ENCODE measurements at places on chromosomes 1 and 21.

DNA sequence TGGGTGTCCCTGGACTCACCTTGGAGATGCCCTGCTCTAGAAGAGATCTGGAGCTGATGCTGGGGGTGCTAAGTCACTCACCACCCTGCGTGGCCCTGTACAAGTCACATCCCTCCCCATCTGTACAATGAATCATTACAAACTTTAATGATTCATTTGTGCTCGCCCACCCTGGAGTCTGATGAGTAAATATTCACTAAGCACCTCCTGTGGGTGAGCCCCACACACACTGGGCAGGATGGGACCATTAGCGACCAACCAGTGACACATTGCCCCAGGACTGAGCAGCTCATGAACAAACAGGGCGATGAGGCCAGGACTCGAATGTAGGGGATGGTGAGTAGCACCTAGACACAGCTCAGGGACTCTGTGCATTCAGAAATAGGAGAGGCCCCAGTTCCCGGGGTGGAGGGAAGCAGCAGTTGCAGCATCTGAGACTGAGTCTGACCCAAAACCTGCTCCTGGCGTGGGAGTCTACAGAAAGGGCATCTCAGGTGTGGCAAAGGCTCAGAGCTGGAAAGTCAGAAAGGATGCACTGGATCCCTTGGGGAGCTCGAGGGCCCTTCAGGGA lies 18.1 kb upstream of the PDZK1IP1 start:
- no peak for DNase-seq

GRCh38 chr1:80633947-80634706 lies 1166.6 kb upstream of the ADGRL2 start:
- DNase-seq: no peak

- no peak for DNase-seq
These were observed 25.4 kb downstream of the GNAI3 start for GRCh38 chr1:109573785-109574184.

- DNase-seq: peak; percentile 16
These were observed 2.3 kb upstream of the HMGCS2 start for GRCh38 chr1:119771016-119771415.

DNA sequence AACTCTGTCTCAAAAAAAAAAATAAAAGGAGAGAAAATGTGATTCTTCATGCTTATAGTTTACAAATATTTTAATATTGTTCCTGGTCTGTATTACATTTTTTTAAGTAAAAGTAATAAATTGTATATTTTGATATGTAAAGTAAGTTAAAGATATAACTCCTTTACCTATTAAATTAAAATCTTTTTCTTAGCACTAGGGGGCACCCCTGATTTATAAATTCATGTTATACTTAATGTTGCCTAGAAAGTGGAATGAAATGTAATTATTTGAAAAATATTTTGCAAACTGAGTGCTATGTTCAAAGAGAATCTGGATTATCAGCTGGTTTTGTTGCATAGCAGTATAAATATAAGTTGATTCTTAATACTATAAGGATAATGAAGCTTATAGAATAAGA lies 49.2 kb downstream of the RALGPS2 start:
- peak; percentile 34 for DNase-seq

DNA sequence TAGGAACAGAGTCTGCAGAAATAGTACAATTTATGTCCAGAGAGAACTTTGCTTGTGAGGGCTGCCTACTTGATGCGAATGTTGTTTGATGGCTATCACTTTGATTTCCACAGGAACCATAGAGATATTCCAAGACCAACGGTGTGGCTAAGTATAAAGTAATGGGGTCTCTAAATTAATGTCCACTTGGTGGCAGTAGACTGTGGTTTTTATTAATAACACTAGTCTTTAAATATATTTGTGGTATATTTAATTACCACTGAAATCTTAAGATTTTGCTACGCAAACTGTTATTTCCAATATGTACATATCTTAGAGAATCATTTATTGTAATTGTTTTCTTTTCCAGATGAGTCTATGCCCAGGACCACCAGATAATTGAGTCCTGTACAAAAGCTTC lies 647.9 kb downstream of the PLA2G4A start:
- DNase-seq: no peak

DNA sequence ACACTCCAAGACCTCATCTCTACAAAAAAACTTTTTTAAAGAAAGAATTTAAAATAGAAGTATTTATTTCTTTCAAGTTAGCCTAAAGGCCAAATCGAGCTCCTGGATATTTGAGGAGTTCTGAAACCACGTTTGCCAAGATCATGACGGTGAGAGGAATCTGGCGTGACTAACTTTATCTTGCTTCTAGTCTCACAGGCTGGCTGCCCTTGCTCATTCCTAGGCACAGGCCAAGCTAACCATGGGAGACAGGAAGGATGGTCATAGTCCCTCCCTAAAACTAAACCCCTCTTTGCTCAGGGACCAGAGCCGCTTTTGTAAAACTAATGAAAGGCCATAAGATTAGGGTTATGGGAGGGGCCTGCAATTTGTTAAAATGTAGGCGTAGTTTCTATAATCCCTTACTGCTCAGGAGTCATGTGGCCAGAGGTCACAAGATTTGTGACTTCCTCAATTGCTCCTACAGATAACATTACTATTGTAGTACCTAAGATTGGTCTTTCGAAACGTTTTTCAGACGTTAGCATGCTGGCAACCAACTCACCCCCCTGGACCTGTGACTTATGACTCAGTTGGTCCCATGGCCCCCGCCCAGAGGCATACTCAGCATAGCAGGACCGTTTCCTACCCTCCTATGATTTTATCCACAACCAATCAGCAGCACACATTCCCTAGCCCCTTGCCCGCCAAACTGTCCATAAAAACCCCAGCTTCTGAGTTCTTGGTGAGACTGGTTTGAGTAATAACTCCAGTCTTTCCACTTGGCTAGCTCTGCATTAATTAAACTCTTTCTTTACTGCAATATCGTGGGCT lies 425.0 kb downstream of the SMYD3 start:
- no peak for DNase-seq

- no peak for DNase-seq
These were observed 44.9 kb upstream of the USP24 start for GRCh38 chr1:55259911-55260609.

- no peak for DNase-seq
These were observed 12.3 kb upstream of the LDLRAP1 start for GRCh38 chr1:25531082-25531461.

DNA sequence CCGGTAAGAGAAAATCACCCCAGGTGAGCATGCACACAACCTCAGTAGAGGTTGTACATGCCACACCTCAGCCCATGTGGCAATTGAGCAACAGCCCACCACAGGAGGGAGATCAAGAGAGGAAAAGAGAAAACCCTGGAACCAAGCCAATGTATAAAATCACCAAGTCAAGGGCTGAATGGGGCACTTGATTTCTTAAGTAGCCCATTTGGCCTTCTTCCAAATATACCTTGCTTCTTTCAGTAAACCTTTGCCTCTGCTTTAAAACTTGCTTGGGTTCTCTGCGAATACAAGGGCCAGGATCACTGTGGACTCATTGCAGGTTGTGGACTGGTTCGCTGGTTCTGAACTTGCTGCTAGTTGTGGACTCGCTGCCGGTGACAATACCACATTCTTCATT lies 1814.0 kb downstream of the PLA2G4A start:
- no peak for DNase-seq

- DNase-seq: no peak
These were observed 352.5 kb upstream of the VAMP3 start for GRCh38 chr1:7418442-7419080.

GRCh38 chr21:41801321-41802197 lies 34.7 kb upstream of the RIPK4 start:
- no peak for DNase-seq

DNA sequence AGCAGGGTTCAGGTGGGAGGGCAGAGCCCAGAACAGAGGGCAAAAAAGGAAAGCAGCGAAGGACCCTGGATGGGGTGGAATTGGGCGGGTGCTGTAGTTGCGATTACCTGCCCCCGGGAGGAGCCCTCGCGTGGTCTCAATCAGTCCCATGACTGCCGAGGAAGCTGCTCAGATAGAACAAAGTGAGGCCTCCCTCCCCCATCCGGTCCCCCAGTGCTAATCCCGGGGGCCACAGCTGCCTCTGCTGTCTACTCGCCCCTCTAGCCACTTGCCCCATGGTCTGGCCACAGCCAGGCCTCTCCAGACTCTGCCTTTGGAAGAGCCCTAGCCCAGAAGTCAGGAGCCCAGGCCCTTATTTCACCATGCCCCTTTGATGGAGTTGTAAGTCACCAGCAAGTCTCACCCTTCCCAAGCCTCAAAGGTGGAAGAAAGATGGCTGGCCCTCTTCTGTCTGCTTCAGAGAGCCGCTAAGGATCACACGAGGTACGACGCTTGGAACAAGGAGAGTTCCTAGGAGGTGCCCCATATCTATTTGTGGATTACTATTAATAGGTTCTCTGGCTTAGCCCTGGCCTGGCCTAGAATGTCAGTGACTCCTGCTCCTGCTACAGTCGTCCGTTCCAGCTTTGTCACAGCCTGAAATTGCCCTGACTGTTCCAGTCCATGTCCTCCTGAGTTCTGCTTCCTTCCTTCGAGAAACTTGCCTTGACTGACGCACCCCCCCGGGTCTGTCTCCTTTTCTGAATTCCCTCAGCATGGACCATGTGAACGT lies 16.4 kb downstream of the ECHDC2 start:
- DNase-seq: peak; percentile 25

GRCh38 chr1:56444960-56445646 lies 134.3 kb downstream of the PLPP3 start:
- no peak for DNase-seq

DNA sequence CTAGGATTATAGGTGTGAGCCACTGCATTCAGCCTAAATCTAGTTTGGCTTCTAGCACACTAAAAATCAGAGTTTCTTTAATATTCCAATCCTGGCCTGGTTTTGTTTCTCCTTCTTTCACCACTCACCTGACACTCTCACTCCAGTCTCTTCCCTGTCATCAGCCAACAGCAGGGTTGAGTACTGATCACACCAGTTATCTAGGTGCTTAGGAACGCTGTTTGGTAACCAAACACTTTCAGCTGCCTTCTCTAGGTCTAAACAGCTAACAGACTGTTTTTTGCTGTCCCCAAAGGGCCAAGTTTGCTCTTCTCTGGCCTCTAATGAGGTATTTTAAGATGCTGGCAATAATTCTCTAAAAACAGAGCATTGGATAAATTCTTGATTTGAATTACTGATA lies 17.7 kb upstream of the FRRS1 start:
- no peak for DNase-seq

- DNase-seq: peak; percentile 20
These were observed 1.1 kb downstream of the SERBP1 start for GRCh38 chr1:67429011-67429527.

DNA sequence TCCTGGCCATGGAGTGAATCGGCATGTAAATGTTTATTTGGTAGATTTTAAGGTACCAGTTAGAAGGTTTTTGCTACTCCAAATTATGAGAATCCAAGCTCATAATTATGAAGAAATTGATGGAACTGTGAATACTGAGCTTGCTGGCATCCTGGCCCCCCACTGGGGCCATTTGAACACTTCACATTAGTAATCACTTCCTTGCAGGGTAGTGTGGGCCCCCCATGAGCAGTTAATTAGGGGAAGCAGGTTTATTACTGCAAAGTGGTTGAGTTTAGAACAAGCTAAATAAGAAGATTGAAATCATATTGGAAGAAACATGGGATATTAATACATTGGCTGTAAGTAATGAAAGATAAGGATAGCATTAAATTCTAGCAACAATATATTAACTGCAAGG lies 86.7 kb downstream of the S1PR1 start:
- DNase-seq: no peak

GRCh38 chr21:26447932-26448475 lies 125.1 kb downstream of the CYYR1 start:
- DNase-seq: peak; percentile 55

GRCh38 chr1:94955767-94956632 lies 29.1 kb upstream of the CNN3 start:
- DNase-seq: no peak

DNA sequence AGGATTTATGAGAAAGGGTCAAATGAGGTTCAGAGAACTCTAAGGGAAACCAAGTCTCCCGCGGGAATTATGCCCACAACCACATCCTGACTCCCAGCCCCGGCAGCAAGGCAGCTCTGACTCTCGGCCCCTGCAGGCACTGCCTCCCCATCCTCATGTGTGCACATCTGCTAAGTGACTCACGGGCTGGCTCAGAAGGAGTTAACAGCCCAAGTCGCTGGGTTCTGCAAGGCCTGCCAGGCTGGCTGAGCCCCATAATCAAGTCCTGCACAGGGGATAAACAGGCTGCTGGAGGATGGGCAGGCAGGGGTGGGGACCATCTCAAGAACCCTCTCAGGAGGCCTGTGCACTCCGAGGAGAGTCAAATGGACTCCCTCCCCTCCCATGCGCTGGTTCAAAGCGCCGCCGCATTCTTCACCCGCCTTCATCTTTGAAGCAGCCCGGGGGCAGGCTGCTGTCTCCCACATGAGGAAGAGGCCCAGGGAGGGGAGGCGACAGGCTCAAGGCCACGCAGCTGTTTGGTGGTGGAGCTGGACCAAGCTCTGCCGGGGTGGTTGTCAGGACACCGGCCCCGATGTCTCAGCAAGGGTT lies 344.3 kb downstream of the MATN1 start:
- peak; percentile 95 for DNase-seq

GRCh38 chr1:30764939-30765555 lies 7.5 kb upstream of the LAPTM5 start:
- no peak for DNase-seq

DNA sequence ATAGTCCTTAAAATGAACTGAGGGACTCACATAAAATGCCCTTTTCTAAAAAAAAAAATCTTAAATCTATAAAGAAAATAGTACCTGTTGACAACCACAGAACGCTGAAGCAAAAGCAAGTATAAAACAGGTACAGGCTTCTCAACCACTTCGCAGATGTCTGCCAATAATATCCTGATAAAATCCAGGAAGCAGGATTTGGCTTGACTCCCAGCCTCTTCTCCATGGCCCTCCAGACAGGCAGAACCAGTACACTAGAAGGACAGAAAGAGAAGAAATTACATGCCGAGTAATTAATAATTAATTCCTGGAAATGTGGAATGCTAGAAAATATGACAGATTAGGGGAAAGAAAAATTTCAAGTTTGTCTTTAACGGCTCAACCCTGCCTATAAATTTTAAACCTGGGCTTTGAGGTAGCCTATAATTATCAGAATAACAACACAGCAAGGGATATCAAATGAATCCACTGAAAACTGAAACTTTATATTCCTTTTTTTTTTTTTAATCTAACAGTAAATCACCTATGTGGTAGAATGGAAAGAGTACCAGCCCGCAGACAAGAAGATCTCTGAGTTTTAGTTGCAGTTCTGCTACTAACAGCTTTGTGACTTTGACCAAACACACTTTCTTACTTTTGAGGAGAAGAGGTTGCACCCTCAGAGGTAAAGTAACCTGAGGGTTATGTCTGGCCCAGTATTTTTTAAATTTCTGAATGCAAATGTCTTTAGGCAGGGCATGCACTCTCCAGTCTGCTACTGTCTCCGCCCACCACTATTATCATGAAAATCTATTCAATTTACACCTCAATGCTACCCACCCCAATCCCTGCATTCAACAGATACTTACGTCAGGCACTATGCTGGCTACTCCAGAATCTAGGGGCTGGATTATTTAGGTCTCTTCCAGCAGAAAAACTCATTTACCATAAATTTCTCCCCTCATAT lies 2.7 kb downstream of the KIAA0319L start:
- DNase-seq: no peak

Measured in fibroblast of skin of back (primary cell).